ENCODE measurements at places on chromosomes 4 and X.
A peak's percentile ranks its signal among the peaks of the same experiment; 100 is the strongest.

DNA sequence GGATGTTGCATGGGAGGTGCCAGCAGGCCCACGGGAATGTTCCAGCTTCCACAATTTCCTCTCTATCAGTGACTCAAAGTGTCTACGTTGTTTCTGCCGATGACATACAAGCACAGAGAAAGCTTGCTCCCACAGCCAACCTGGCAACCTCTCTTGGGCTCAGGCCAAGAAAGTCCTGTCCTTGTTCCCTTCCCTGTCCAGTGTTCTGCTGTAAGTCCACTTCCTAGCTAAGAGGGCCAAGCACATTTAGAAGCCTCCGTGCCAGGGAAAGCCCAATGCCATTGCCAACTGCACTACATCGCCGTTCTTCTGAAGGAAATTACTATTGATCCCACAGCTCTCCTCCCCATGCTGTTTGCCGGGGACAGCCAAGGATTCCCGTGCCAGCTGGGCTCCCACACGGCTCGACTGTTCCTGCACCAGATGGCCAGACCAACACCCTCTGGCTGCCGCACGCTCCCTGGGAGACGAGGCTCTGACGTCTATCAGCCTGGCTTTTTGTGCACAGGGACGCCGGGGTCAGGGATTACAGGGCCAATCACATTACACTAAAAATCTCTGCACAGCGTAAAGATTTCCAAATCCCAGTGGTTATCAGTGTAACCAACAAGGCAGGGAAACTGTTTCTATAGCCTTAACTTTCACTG lies 284.0 kb downstream of the BCOR start:
- DNase-seq: no peak

DNA sequence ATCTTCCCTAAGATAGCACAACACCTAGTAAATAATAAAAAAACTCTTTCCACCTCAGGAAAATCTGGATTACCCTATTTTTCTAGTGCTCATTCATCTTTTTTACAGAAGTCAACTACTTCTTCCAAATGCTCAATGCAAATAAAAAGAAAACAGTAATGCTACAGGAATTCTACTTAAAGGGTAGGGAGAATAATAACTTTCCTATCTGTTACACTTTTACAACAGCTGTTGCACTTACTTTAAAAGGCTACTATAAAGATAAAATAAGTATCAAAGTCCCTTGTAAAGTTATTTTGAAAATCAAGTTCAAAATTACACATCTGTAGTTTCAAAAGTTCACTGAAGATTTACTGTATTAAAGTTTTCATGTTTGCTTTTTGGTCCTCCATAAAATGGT lies 37.6 kb downstream of the THOC2 start:
- DNase-seq: no peak

DNA sequence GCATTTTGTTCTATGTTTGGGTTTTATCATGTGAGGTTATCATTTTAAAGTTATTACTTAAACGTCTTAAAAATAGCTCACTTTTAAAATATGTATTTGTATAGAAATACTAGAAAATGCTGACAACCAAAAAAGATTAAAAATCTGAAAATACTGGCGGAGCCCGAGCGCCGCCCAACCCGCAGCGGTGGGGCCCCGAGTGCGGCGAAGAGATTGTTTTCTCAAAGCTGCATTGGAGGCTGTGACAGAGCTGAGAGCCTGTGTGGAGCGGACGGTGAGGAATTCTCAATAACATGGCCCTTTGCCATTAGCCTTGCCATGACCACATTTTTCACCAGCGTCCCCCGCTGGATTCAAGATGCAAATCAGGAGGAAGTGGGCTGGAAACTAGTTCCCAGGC lies 255.4 kb downstream of the NKX6-1 start:
- DNase-seq: no peak

- no peak for DNase-seq
Observed at GRCh38 chr4:165906272-165906671, 33.2 kb downstream of the TLL1 start.

- DNase-seq: no peak
Observed at GRCh38 chr4:96317891-96318290, 478.0 kb downstream of the PDHA2 start.

DNA sequence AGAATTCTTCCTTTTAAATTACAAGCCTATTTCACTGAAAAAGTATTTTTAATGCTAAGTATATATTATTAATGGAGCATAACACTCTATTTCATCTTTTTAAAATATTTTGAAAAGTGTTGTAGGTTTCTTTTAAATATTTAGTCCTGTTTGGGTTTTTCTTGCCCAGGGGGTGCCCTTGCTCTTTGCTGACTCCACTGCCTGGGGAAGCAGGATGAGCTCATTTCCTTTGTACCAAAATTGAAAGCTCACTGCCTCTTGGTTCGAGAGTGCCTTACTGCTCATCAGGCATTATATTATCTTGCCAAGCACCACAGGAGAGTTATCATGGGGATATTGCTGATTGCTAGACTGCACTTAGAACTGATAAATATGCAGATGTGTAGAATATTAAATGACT lies 819.2 kb downstream of the PCDH18 start:
- DNase-seq: peak; percentile 28

DNA sequence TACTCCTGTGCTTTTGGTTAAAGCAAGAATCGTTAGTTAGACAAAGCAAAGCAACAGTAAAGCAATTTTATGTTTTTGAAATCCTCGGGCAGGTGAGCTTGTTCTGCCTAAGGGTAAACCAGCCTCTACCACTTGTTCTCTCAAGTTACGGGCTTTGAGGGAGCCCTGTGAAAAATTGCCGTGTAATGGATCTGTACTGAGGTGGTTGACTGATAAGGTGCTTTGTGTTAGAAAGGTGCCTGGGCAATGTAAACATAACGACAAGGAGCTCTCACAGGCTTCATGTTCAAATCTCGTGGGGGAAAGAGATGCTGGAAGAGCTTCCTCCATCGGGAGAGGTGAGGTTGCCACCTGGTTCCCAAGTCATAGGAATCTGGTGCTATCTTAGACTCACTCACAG lies 111.8 kb downstream of the TRAPPC11 start:
- no peak for DNase-seq

- DNase-seq: no peak
Observed at GRCh38 chrX:154731184-154731583, 19.7 kb downstream of the GAB3 start.

GRCh38 chrX:111352424-111352823 lies 59.6 kb downstream of the DCX start:
- DNase-seq: no peak

DNA sequence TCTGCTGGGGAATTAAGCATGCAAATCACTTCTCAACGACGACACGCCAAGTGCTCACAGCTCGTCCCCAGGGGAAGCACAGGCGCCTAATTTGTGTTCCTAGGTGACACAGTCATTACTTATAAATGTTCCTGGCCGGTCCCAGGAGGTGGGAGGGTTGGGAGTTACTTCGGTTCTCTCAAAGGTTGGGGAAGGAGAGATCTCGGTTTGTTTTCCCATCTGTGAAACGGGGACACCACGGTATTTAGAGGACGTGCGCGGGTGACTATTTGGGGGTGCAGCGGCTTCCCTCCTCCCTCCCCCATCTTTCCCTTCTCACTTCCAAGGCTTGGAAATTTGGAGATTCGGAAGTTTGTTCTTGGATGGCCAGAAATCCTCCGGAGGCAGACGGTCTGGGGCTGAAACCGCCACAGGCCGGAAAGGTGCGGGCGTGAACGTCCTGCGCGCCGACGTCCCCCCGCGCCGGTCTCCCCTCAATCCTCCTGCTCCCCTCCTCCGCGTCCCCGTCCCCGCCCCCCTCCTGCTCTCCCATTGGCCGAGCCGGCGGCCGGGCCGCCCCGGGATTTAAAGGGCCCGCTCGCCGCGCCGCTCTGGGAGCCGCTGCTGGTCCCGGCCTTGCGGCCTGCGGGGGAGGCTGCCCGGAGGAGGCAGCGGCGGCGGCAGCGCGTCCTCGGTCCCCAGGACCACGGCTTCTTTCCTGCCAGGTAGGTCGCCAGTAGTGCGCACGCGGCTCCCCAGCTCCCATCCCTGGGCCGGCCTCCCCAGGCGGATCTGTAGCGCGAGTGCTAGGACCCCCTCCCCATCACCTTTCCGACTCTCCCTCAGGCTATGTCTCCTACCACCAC lies at the start of gene PORCN:
Gene PORCN (plus strand): TSS at position 593 of the 845 bp plus-strand sequence. CDS start 829 bp downstream, outside the sequence.
- no peak for DNase-seq

GRCh38 chrX:82675104-82675503 lies 833.0 kb upstream of the POU3F4 start:
- DNase-seq: no peak

GRCh38 chrX:3521396-3521795 lies 174.9 kb upstream of the MXRA5 start:
- DNase-seq: no peak

- no peak for DNase-seq
Observed at GRCh38 chr4:48445704-48446103, 37.4 kb upstream of the SLC10A4 start.

- no peak for DNase-seq
Observed at GRCh38 chrX:989959-990510, 222.4 kb downstream of the CRLF2 start.

DNA sequence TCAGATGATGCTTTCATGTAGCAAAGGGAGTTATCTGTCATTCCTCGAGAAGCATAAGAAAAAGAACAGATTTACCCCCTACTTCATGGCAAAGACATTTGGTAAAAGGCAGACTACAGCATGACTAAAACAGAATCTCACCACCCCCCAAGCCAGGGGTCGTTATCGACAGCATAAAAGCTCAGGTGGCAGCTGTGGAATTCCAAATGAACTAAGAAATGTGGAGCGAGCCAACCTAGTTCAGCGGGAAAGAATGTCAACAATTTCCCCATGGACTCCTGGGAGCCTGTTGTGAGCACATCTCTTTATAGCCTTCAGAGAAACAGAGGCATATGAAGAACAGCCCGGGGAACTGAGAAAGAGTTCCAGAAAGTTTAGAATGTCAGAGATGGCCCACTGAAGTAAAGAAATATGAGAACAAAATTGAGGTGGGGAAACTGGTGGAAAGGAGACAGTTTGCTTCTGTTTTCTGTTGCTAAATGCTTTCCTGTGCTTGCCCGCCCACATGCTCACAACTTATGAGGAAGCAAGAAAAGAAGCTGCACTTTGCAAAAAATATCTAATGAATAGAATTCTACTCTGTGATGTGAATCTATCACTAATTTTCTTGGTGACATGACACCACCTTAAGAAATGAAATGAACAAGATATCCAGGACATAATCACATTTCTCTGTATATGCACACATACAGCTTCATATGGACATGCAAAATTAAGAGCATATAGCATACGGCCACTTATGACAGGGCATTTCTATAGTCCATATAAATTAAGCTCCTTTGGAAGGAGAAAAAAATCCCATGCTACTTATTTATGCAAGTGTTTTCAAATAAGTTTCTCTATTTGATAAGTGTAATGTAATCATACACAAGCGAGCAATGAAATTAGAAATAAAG lies 135.3 kb upstream of the MID1 start:
- peak; percentile 39 for DNase-seq

DNA sequence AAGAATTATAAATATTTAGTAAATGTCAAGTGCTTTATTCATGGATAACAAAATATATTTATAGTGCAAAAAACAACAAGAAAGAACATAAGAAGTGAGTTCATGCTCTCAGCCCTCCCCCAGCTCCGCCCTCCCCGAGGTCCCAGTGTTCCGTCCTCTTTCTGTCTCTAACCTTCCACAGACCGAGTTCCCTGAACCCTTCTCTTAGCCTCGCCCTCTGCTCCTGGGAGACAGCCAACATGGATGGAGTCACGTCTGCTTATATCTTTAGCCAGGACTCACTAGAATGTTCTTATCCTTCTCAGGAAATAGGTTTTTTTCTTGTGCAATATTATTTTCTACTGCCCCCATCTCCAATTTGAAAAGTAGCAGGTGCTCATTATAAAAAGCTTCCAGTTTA lies 40.1 kb upstream of the HELT start:
- no peak for DNase-seq

- DNase-seq: no peak
Observed at GRCh38 chrX:23786268-23786815, 3.4 kb downstream of the SAT1 start.

DNA sequence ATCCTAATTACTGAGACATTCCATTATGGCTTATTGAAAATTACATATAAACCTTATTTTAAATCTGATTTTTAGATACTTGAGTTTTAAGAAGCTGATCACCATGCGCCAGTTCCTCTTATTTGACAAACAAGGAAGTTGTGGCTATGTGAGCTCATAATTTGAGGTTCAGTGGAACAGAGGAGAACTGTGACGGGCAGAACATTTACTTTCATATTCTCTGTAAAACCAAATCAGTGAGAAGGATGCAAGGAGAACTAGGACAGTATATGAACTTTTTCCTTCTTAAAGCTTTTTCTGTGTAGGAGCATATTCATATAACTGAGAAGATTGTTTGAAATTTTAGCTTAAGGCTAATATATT lies 25.3 kb downstream of the STIM2 start:
- no peak for DNase-seq

DNA sequence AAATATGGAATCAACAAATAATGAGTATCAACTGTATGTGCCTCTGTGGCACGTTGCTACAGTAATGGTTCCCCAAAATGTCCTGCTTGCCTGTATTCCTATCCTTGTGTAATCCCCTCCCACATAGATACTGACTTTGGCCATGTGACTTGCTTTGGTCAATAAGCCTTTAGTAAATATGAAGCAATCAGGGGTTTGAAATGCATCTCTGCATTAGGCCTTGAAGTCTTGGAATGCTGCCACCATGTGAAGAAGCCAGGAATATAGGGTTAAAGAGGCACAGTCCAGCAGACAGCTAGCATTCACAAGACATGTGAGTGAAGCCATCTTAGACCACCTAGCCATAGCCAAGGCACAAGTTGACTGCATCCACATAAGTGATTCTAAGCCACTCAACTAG lies 190.9 kb downstream of the GABRB1 start:
- no peak for DNase-seq

DNA sequence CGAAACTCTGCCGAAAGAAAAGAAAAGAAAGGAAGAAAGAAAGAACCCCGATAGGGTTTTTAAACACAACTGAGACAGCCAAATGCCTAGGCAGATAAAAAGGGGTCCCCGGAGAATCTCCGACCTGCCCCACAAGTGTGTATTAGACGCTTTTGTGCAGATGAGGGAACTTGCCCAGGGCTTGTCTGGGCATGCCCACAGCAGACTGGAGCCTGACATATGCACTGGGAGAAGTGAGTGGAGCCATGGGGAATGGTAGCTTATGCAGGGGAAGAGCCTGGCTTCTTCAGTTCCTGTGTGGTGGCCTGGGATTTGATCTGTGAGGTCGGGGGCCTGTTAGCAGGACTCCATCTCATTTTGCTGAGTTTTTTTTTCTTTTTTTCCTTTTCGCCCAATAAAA lies 199.0 kb downstream of the GPC3 start:
- DNase-seq: no peak

GRCh38 chr4:158013858-158014257 lies 159.0 kb downstream of the GASK1B start:
- no peak for DNase-seq

GRCh38 chr4:35189988-35190613 lies 1054.2 kb downstream of the ARAP2 start:
- no peak for DNase-seq

DNA sequence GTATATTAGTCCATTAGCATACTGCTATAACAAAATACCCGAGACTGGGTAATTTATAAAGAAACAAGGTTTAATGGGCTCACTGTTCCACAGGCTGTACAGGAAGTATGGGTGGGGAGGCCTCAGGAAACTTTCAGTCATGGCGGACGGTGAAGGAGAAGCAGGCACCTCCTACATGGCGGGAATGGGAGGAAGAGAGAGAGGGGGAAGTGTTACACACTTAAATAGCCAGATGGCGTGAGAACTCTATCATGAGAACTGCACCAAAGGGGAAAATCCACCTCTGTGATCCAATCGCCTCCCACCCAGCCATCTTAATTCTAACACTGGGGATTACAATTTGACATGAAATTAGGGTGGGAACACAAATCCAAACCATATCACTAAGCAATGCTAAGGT lies 98.9 kb upstream of the SH3RF1 start:
- no peak for DNase-seq

All from kidney glomerular epithelial cell (primary cell).